ENCODE measurements at places on chromosomes 4 and X.

DNA sequence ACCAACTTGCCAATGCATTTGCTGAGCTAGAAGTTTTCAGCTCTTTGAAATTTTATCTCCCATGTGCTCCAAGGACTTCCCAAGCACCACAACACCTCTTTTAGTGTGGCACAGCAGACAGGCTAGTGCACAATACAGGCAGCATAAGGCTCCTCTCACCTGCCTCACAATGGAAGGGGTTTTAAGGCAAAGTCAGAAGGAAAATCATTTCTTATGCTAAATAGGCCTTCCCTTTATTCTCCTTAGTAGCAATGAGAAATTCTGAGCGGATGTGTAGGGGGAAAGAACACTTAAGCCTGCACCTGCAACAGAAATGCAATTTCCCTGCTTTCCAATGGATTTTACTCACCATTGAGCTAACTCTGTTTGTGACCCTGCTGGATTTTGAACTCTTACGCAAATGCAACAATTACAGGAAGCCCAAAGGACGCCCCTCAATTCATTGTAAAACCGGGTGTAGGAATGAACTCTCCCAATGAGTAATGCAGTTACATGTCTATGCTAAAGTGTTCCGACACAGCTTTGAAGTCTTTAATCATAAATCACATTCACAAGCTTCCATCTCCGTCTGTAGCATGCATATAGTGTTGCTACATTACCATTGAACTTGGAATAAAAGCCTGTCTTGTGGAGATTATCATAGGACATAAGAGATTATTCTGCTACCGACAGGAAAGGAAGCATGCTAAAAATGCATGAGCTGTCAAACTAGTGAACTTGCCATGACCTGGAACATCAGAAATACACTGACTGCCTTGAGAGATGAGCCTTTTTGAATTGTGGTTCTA is 1084.9 kb downstream of the RPA4 start:
- H3K27me3 ChIP-seq = no peaks in the 10 kb centered on the region
- no peaks in the 10 kb centered on the region for H3K4me1 ChIP-seq
- no peak overlapping the region for H3K27ac ChIP-seq
- DNase-seq = no peak
- no peaks in the 10 kb centered on the region for H3K36me3 ChIP-seq

- no peaks in the 10 kb centered on the region for H3K36me3 ChIP-seq
- H3K27me3 ChIP-seq = no peaks in the 10 kb centered on the region
- DNase-seq = no peak
- H3K4me1 ChIP-seq = no peaks in the 10 kb centered on the region
These were observed 239.7 kb upstream of the NOCT start for GRCh38 chr4:138775890-138776289.

- DNase-seq = no peak
- H3K27ac ChIP-seq = no peak overlapping the region
- H3K4me3 ChIP-seq = no peak overlapping the region
- H3K27me3 ChIP-seq = no peaks in the 10 kb centered on the region
- no peaks in the 10 kb centered on the region for H3K36me3 ChIP-seq
- H3K4me1 ChIP-seq = no peaks in the 10 kb centered on the region
These were observed 662.8 kb downstream of the TLL1 start for GRCh38 chr4:166535865-166536264.

GRCh38 chr4:74056858-74057562 is 18.5 kb upstream of the CXCL3 start:
- no peak for DNase-seq
- no peaks in the 10 kb centered on the region for H3K36me3 ChIP-seq
- H3K4me3 ChIP-seq = no peak overlapping the region
- no peak overlapping the region for H3K27ac ChIP-seq
- H3K27me3 ChIP-seq = no peaks in the 10 kb centered on the region

GRCh38 chr4:174135530-174135929 is 147.9 kb downstream of the FBXO8 start:
- no peak overlapping the region for H3K27ac ChIP-seq
- H3K27me3 ChIP-seq = peaks cover 3% of the 10 kb centered on the region
- no peaks in the 10 kb centered on the region for H3K4me1 ChIP-seq
- DNase-seq = no peak
- H3K36me3 ChIP-seq = no peaks in the 10 kb centered on the region
- H3K4me3 ChIP-seq = no peak overlapping the region

DNA sequence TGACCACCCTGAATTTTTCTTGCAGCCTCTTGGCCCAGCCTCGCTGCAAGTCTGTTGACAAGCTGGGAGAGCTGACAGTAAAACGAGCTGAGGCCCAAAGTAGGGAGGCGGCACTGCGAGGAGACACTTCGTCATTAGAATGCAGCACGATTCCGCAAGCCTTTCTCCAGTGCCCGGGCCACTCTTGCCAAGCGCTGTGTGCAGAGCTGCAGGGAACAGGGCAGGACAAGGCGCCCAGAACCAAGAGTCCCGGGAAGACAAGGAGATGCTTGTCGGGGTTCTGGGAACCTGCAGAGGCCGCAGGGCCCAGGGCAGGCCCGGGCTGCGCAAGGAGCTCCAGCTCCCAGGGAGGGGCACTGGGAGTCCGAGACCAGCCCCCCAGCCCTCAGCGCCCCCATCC is 187.1 kb downstream of the BCOR start:
- no peaks in the 10 kb centered on the region for H3K4me1 ChIP-seq
- DNase-seq = no peak
- H3K27me3 ChIP-seq = no peaks in the 10 kb centered on the region
- no peaks in the 10 kb centered on the region for H3K36me3 ChIP-seq

DNA sequence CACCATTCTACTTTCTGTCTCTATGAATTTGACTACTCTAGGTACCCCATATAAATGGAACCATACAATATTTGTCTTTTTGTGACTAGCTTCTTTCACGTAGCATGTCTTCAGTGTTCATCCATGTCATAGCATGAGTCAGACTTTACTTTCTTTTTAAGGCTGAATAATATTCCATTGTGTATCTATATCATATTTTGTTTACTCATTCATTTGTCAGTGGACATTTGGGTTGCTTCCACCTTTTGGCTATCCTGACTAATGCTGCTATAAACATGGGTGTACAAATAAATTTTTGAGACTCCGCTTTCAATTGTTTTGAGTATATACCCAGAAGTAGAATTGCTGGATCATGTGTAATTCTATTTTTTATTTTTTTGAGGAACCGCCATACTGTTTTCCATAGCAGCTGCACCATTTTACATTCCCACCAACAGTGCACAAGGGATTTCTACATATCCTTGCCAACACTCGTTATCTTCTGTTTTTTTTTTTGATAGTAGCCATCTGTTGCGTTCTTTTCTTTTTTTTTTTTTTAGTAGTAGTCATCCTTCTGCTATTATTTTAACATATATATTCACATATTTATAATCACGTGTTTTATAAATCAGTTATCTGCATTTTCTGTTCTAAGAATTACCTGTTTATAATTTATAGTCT is 158.0 kb upstream of the MED14 start:
- no peak overlapping the region for H3K4me3 ChIP-seq
- H3K27ac ChIP-seq = no peak overlapping the region
- H3K36me3 ChIP-seq = no peaks in the 10 kb centered on the region
- no peak for DNase-seq
- no peaks in the 10 kb centered on the region for H3K27me3 ChIP-seq

- H3K27ac ChIP-seq = no peak overlapping the region
- no peak for DNase-seq
- H3K27me3 ChIP-seq = no peaks in the 10 kb centered on the region
These were observed 43.4 kb downstream of the OSTC start for GRCh38 chr4:108693819-108694218.

Measured in spleen (tissue), 13 donors.